ENCODE measurements at places on chromosomes 12 and 14.
A peak's percentile ranks its signal among the peaks of the same experiment; 100 is the strongest.

- DNase-seq: no peak
These were observed 32.9 kb upstream of the AMIGO2 start for GRCh38 chr12:47112679-47113078.

GRCh38 chr14:91089958-91090535 is 23.8 kb upstream of the DGLUCY start:
- DNase-seq: no peak

- no peak for DNase-seq
These were observed 63.1 kb downstream of the TNFAIP2 start for GRCh38 chr14:103186241-103186822.

DNA sequence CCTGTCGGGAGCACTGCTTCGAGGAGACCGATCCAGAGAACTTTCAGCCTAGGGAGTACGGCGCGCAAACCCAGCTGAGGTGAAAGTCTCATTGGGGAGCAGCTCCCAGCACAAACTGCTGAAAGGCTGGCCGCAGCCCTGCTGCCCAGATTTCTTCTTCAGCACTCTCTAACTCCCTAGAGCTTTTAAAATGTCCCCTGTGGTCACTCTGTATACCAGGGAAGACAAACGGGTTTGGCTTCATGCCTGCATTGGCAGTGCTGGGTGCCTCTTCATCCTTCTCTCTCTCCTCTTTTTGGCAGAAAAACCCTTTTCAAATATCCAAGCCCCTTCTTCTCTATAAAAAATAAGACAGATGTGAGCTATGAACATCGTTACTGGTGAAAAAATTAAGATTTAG is 34.9 kb downstream of the BBS10 start:
- DNase-seq: no peak

DNA sequence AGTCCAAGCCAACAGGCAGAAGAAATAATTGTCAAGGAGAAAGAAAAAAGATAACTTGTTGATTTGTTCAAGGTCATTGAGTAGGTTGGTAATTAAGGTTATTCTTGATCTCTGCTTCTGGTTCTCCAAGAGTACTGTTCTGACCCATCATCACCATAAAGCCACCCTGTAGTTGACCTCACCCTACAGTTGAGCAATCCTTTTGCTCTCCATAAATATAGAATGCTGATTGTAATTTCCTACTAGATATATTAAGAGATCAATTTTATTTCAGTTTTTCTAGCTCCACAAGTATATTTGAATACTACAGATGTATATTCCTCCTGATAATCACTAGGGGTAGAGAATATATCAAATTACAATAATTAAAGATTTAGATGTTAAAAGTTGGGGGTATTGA is 350.5 kb upstream of the PDE3A start:
- DNase-seq: no peak

GRCh38 chr14:34439090-34439489 is 22.9 kb downstream of the SPTSSA start:
- DNase-seq: no peak

- DNase-seq: peak; percentile 67
These were observed 40.2 kb downstream of the UBE3B start for GRCh38 chr12:109517619-109518018.

DNA sequence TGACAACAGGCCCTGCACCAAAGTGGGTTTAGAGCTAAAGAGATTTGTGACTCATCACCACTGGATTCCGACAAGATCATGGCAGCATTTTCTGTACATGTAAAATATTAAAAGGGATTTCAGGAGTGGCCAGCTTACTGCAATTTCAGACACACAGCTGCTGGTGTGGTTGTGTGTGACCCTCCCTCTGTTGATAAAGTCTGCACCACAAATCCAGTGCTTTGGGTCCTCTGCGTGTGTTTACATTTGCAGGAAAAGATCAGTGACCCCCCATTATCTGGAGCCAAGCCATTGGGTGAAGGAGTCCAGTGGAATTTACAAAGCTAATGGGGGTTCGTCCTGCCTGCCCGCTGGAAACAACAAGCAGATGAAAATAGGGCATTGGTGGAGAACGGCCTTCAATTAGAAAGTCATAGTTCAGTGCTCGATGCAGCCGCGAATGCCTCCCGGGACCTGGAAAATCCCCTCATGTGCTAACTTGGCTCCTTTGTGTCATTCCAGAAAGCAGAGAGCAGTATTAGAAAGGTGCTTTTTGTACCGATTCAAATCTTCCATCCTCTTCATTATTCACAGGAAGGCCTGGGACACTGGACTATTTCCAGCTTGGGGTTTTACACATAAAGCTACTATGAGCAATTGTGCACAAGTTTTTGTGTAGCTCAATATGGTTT is 188.5 kb upstream of the TMEM132C start:
- no peak for DNase-seq

DNA sequence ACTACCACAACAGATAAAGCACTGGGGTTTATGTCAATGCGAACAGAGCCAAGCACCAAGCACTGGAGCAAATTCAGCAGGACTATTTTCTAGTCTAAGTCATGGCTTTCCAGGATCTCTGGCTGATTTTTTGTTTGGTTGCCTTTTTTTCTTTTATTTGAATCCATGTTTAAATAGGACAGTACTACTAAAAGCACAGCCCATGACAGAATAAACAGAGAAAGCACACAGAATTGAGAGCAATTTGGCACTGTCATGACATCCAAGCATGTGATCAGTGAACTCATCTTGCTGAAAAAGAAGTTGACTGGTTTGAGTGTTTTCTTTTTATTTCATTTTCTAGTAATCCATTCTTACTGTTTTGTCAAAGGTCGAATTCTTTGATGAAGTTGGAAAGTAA is 23.1 kb upstream of the RERG start:
- no peak for DNase-seq

DNA sequence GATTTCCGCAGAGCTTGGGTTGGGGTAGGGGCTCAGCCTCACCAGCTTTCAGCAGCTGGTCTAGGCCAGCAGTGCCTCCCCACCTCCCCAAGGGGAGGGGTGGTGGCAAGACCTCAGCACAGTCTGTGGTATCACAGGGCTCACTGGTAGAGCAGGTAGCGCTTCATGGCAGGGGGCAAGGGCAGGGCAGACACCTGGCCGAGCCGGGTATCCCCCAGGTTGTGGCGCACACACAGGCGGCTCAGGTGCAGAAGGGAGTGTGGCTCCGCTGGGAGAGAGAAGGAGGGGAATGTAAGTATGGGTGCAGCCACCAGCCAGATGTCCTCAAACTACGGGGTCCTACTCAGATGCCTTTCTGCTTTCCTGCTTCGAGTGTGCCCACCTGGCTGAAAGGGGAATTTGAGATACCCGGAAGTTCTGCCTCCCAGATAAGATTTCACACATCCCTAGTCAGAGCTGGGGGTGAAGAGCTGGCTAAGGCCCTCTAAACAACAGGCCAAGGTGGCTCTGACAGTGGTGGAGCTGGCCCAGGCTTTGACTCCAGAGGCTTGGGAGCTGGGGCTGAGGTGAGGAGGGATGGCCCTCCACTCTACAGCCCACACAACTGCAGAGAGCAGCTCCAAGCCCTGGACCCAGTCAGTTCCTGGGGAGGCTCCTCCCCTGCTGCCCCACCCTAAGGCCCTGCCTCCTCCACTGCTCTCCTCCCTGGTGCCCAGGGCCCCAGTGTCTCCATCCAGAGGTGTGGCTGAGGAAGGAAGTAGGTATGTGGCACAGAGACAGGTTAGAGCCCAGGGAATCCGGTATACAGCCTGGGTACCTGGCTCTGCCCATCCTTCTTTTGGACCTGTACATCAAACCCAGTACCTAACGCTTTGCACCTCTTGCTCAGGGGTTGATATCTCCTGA is 1.8 kb downstream of the SPSB2 start:
- DNase-seq: no peak

DNA sequence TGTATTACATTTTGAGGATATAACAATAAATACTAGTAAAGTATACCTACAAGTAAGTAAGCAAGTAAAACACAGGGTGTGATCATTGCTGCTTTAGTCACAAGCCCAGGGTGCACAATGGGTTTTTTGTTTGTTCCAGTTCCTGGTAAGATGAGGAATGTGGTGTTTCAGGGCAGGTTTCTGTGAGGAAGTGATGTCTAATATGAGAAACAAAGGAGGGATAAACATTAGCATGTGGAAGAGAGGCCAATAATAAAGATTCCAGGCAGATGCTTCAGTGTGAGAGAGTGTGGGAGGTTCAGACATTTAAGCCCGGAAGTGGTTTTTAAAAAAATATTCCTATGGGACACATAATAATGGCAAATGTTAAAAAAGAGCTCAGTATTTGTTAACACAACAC is 808.1 kb upstream of the USP15 start:
- DNase-seq: no peak

- no peak for DNase-seq
These were observed 229.8 kb downstream of the ALX1 start for GRCh38 chr12:85509857-85510256.

- DNase-seq: no peak
These were observed 91.7 kb upstream of the SEL1L start for GRCh38 chr14:81625343-81625742.

DNA sequence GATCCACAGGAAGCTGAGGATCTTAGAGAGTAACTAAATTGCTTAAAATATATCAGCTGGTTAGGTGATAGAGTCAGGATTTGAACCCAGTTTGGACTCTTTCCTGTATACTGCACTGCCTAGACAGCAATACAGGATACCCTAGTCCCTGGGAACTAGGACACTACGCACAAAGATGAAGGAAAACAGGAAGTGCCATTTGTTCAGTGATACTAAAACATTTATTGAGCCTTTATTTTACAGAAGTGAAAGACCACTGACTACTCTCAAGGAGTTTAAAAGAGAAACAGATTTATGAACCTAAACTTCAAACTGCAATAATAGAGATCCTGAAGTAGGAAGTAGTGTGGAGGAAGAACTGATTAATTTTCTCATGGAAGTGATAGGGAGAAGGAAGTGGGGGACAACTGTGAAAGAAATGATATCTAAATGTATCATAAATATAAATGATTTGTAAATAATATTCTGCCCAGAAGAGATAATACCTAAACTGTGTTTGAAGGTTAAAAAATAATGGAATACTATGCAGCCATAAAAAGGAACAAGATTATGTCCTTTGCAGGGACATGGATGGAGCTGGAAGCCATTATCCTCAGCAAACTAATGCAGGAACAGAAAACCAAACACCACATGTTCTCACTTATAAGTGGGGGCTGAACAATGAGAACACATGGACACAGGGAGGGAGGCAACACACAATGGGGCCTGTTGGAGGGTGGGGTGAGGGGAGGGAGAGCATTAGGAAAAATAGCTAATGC is 18.2 kb downstream of the MSRB3 start:
- DNase-seq: no peak

- no peak for DNase-seq
These were observed 24.4 kb downstream of the FBXW8 start for GRCh38 chr12:116934908-116935705.

DNA sequence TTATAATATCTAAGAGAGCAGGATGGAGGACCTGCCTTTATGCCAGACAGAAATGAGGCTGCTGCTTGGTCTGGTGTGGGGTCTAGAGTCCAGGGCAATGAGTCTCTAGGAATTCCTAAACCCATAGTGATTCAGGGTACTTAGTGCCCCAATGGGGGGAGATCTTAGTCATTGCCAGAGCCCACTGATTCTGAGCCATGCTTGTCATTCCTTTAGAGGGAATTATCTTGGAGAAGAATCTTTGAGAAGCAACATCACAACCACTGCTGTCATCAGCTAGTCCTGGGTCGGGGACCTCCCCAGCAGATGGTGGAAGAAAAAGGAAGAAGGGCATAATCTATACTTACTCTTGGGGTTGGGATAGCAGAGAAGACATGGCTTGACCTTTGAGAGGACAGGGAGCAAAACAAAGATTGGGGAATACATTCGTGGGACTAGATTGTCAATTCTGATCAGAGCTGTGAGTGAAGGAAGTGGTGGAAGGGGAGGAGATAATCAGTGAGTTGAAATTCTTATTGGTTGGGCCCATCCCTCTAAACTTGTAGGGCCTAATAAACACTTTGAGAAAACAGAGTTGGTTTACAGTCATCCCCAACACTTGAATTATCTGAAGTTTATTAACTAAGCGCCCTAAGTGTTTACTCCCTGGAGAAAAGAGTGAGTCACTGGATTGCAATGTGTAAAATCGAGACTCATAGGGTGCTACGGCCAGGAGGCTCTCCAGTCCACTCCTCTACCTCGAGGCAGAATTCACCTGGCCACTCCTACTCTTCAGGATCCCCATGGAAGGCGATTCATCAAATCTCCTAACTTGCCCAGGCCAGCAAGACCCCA is 3.0 kb upstream of the KRT3 start:
- DNase-seq: no peak

DNA sequence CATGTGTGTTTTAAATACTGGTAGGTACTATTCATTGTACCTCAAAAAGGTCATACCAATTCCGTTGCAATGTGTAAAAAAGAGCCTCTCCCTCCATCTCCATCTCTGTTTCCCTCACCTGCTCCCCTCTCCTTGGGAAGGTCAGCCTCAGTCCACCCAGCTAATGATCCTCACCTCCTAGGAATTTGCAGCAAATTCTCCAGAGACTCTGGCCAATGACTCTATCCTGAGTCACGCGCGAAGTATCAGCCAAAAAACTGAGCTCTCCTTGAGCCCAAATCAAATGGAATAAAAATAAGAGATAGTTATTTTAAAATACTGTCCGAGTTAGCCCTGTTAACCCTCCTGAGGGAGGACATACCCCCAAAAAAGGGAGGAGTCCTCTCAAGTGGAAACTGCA is 148.4 kb downstream of the DPF3 start:
- DNase-seq: no peak

DNA sequence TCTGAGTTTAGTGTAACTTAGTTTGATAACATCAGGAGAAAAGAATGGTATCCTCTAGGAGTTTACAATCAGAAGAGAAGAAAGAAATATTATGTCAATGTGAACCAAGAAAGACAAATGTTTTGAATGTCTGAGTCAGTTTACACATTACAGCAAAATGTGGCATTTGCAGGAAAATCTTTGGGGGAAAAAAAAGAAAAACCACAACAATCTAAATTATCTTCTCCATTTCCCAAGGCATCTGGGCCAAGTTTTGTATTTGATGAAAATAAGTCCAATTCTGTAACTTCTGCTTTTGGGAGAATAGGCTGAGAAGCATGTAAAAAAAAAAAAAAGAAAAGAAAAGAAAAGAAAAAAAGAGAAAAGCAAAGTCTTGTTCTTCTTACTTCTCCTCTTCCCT is 58.8 kb upstream of the FLRT2 start:
- DNase-seq: no peak

DNA sequence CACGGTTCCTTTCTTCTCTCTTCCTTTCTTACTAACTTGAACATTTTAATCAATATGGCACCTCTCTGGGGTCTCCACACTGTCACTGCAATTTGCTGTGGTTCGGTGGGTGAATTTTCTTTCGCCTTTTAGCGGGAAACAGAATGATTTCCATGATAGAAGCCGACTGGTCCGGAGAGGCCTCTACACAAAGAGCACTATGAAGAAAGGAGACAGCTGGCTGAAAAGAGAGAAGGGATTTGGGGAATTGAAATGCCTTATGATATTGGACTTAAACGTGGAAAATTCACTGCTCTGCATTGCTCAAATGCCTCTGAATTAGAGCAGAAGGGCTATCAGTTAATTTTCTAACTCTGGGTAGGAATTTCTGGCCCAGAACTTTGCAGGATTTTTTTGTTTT is 55.9 kb downstream of the KCNA5 start:
- no peak for DNase-seq

- no peak for DNase-seq
These were observed 92.8 kb downstream of the SCN8A start for GRCh38 chr12:51683763-51684357.
